Progenitor cell of endocrine pancreas (in vitro differentiated cells): ENCODE measurements at places on chromosomes 3 and 15. TPM values are rescaled to one million over a fixed set of nuclear protein-coding genes. Genes with fewer than 3 reads are reported as not detected.

The AGTR1 gene
- 7.7 and 8.2 TPM in 2 replicates for total RNA-seq

The SLC24A5 gene
- total RNA-seq, result not detected in 2 replicates

The SLC25A26 gene
- total RNA-seq, result 16.8 and 18.9 TPM in 2 replicates

The GUCA1C gene
- not detected in 2 replicates for total RNA-seq

The OPA1 gene
- 60.8 and 61.6 TPM in 2 replicates for total RNA-seq

The CHCHD6 gene
- total RNA-seq, result 30.2 and 32.8 TPM in 2 replicates

The TMEM266 gene
- total RNA-seq, result 0.50 and 0.82 TPM in 2 replicates

The PDIA5 gene
- 20.4 and 22.2 TPM in 2 replicates for total RNA-seq

The CCDC80 gene
- total RNA-seq, result 9.1 and 13.3 TPM in 2 replicates

The SPPL2A gene
- 66.7 and 73.8 TPM in 2 replicates for total RNA-seq

The PAK6 gene
- 13.2 and 13.8 TPM in 2 replicates for total RNA-seq

The CCR1 gene
- total RNA-seq, result 0.11 and 0.14 TPM in 2 replicates

The ARHGAP31 gene
- 0.84 and 1.4 TPM in 2 replicates for total RNA-seq

The FMN1 gene
- 0.41 and 1.2 TPM in 2 replicates for total RNA-seq

The CSPG5 gene
- total RNA-seq, result 1.7 and 2.5 TPM in 2 replicates

The SEMA5B gene
- 4.2 and 5.9 TPM in 2 replicates for total RNA-seq

The GADL1 gene
- total RNA-seq, result 1.8 and 1.9 TPM in 2 replicates

The SMCO1 gene
- not detected in 2 replicates for total RNA-seq

The GPR15 gene
- total RNA-seq, result not detected in 2 replicates
